NCI-H526 (cell line): ENCODE measurements at places on chromosomes 11 and 22.

GRCh38 chr11:16936643-16937042 is 77.6 kb downstream of the PLEKHA7 start:
- peak; percentile 53 for DNase-seq

GRCh38 chr11:41435531-41435930 is 23.9 kb downstream of the LRRC4C start:
- DNase-seq: no peak

- DNase-seq: no peak
Observed at GRCh38 chr11:74171630-74171968, 510 bp downstream of the PPME1 start.

- peak; percentile 80 for DNase-seq
Observed at GRCh38 chr11:67352546-67353316, 615 bp downstream of the POLD4 start.

GRCh38 chr22:20117633-20118299 is 740 bp upstream of the TRMT2A start:
- no peak for DNase-seq

DNA sequence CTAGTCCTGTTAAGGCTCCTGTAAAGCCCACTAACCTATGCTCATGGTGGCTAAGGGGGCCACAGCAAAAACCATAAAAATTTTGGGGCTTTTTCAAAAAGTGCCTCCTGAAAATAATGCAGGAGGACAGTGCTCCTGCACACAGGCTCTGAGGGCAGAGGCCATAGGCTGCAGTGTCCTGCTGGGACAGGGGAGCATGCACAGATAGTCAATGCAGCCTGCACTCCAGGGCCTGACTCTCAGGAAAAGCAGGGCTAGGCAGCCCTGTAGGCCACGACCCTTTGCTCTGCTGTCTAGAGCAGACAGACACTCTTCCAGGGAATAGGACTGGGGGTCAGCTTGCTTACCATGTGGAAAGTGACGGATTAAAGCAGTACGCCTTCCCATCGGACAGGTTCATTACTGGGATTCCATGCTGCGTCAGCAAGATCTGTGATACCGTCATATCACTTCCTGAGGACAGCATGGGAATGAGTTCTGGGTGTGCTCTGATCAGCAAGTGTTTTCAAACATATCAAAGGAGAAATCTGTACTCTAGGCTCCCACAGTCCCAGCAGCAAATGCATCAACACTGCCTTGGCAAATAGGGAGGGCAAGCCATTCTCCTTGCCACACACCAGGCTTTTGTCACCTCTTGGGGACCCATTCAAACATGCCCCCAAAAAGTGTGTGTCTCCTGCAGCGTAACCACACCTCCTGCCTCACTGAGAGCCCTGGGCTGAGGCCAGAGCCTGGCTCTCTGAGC is 64.1 kb upstream of the CLTCL1 start:
- no peak for DNase-seq

DNA sequence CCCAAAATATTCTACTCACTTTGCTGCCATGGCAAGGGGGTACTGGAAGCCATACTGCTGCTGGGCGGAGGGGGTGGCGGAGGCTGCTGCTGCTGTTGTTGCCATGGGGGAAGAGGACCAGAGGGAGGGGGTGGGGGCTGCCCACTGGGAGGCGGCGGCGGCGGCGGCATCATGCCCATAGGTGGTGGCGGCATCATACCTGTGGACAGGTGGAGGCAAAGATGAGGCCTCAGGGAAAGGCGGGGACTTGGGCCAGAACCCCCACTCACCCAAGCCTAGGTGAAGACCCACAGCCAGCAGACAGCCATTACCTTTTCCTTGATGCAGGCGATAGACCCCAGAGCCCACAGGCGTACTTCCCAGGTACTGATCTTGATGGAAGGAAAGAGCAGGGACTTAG is 7.1 kb upstream of the PYGM start:
- no peak for DNase-seq

- DNase-seq: no peak
Observed at GRCh38 chr11:112096194-112096593, 9.5 kb downstream of the SDHD start.

DNA sequence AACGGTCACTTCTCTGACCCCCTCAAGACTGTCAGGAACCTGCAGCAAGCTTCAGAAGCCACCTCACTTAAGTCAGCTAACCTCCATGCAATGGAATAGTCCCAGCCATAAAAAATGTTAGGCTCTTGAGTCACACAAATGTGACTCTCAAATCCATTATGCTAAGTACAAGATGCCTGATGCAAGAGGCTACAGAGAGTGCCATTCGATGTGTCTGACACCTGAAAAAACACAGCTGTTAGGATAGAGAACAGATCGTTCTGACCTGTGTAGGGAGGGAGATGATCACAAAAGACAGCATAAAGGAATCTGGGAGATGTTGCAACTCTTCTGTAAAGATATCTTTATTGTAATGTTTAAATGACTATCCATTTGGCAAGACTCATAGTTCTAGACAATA is 712.4 kb downstream of the TBC1D22A start:
- no peak for DNase-seq

- DNase-seq: no peak
Observed at GRCh38 chr11:38680746-38681145, 2082.7 kb upstream of the RAG2 start.

- no peak for DNase-seq
Observed at GRCh38 chr11:128415539-128415938, 171.8 kb downstream of the ETS1 start.

- no peak for DNase-seq
Observed at GRCh38 chr11:17700991-17701390, 18.4 kb upstream of the MYOD1 start.

GRCh38 chr11:21174781-21175180 is 505.4 kb downstream of the NELL1 start:
- DNase-seq: no peak

DNA sequence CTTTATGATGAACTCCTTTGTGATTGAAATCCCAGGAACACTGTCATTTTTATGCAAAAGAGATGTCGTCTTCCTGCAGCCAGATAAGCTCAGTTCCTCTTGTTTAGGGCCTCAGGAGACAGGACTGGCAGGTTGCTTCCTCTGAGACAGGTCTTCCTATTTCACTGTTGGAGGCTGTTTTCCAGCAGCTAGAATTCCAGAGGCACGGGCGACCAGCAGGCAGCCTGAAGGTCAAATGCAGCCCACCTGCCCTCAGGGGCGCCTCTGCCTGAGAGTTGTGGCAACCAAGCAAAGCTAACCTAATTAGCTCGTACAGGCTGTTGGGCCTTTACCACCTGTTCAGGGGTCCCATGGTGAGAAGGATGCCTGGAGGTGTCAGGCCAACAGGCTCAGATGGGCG is 22.3 kb downstream of the SLC6A5 start:
- DNase-seq: no peak

DNA sequence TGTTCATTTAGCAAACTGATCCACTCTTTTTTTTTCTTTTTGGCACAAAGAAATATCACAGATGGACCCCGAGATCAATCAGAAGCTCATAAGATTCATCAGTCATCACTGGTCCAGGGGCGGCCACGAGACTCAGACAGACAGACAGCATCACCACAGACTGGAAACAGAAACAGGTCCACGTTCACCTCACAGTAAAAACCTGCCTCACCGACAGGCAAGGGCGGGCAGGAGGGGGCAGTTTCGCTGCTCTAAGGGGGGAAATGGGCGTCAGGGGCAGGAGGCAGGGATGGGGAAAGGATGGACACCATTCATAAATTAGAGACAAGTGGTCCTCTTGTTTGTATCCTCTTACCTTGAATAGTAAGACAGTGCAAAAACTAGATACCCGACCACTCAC is 16.5 kb downstream of the CHST1 start:
- DNase-seq: no peak

GRCh38 chr11:112306230-112306629 is 45.6 kb upstream of the PLET1 start:
- no peak for DNase-seq

DNA sequence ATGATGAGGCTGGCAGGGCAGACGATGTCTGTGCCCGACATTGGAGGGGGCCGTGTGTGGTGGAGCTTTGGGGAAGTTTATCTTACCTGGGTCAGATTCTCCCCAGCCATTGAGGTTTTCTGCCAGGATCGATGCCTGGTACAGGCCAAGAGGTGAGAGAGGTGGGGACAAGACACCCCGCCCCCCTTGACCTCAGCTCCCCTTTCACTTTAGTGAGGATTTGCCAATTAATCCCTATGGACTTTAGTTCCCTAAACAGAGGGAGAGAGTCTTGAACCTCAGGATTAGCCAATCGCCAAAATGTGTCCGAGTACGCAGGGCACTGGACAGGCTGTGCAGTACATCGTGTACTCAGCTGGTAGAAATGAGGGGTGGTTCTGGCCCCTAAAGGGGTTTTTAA is 541 bp downstream of the HORMAD2 start:
- no peak for DNase-seq

GRCh38 chr11:13883042-13883441 is 79.5 kb upstream of the SPON1 start:
- peak; percentile 10 for DNase-seq

DNA sequence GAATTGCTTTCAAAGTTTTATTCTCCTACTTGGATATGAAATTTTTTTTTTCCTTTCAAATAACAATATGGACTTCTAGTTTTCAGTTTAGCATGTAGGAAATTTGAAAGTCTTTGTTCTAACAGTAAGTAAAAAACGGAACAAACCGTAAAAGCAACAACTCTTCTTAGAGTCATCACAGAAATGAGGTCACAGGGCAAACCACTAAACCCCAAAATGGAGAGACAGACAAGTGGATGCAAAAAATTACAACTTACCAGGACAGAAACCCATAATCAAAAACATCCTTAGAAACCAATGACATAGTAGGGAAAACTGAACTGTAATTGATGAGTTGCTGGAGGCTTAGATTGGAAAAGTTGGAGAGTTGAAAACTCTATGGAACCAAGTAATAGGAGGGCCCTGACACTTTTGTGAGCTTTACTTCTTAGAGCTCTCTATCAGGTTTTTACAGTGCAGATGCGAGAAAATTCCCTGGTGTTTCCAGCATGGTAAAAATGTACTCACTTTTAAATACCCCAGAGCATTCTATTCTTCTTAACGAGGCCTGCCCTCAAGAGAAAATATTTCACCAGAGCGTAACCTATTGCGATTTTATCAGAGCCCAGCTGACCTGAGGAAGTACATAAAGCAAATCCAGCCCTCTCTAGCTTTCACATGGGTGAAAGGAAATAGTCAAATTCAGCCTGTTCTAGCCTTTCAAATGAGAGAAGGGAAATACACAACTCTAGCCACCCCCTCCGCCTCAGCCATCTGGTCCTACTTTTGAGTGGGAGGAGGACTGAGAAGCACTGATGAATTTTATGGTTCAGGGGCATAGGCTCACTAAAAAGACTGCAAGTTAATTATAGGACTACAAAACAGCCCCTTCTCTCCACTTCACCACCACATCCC is 39.1 kb downstream of the CASP12 start:
- DNase-seq: no peak

DNA sequence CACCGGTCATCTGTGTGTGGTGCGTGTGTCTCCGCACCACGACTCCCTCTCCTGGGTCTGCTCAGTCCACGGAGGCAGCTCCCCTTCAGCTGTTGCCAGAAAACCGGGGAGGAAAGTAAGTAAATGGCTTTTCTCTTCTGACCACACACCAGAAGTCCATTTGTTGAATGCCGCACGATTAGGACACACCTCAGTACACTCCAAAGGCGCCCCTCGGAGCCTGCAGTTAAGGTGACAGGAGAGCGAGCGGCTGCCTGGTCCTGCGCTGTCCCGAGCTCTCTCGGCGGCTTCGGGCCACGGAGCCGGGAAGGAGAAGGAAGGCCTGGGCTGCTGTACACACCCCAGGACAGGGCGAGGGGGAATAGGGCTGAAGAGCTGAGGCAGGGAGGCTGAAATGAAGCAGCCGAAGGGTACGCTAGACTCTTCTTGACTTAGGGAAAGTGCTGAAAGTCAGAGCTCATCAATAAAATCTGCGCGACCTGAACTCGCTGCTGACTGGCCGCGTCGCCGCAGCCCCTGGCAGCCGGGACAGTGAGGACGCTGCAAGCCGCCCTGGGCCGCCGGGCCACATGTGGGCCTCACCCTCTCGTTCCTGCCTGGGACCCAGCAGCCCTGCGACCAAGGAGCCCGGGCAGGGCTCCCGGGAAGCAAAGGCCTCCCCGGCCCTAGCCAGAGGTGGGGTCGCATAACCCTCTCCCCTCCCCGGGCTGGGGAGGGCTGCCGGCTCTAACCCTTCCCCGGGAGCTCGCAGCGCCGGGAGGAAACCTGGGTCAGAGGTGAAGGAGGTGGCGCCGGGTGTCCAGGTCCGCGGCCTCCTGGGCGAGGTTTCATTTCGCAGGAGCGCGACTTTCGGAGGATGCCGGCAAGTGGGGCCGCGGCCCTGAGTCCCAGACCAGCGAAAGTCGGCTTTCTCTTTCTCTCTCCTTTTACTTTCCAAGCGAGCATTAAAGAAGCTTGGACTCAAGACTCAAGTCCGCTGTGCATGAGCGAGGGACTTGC is 1.6 kb upstream of the PAX6 start:
- DNase-seq: peak; percentile 84

DNA sequence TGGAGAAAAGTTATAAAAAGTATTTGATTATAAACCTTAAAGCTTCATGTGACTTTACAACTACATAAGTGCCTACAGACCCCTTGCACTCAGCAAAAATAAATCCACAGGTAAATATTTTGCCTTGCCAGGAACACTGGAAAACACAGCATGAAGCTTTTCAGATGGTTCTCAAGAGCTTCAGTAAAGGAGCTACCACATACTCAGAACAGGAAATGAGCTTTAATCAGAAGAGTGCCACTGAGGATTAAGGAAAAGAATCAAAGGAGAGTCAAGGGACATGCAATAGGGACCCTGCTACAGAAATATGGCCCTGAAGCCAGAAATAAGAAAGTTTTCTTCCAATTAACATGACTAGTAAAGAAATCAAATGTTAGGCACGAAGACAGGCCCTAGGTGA is 1.2 kb downstream of the CASP1 start:
- DNase-seq: no peak

DNA sequence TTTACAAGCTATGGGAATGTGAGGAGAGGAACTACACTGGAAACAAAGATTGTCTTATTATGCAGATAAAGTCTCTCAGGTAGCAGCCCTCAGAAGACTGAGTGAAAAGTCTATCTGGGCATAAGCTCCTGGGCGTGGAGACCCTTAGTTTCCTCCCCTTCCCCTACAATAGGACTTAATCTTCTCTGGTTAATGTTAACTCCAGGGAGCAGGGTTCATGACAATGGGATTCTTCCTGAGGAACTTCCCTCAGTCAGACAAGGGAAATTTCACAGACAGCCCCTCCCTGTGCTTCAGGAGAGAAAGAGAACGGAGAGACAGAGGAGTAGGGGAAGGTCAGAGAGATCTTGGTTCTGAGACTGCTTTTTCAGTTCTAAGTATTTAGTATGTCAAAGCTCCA is 1428.6 kb downstream of the LRRC4C start:
- no peak for DNase-seq

GRCh38 chr11:67353317-67354074 is at the start of gene POLD4:
Gene POLD4, minus strand, starts transcription at chr11:67353546. Its CDS starts 147 bp downstream, at chr11:67353399.
- DNase-seq: peak; percentile 98

DNA sequence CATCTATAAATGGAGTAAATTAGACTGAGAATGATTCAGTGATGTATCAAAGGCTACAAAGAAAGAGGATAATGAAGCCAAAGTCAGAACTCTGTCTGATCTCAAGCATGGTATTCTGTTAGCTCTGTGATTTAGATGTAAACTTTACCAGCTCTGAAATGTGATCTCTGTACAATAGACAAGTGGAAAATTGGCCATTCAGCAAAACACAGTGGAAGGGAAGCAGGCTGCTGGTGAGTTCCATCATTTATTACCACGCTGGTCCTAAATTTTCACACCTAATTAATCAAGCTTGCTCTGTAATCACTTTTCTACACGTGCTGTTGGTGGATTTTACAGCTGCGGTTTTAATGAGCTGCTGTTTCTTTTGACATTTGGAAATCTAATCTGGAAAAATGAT is 145.1 kb upstream of the OPCML start:
- no peak for DNase-seq
